Stimulated activated CD8-positive, alpha-beta memory T cell treated with anti-CD3 and anti-CD28 coated beads, Interleukin-7, amount 100 ng/mL, for 4 hours (primary cell): ENCODE measurements at places on chromosomes 2 and 18.

DNA sequence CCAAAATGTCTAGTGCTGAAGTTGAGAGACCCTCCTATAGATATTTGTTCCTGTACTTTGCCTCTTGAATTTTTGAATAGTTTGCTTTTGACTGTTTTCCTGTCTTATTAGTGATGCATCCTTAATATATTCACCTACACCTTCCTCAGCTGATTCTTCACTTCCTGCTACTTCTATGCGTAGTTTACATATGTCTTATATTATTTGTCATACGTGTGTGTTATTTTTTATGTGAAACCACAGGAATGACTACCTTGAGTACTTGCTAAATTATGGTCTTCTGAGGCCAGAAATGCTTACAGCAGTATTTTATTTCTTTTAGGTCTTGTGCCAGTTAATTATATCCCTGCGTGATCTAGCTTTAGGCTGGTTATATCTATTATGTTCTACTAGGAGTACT is 9.9 kb downstream of the UBE2E3 start:
- no peak for DNase-seq

DNA sequence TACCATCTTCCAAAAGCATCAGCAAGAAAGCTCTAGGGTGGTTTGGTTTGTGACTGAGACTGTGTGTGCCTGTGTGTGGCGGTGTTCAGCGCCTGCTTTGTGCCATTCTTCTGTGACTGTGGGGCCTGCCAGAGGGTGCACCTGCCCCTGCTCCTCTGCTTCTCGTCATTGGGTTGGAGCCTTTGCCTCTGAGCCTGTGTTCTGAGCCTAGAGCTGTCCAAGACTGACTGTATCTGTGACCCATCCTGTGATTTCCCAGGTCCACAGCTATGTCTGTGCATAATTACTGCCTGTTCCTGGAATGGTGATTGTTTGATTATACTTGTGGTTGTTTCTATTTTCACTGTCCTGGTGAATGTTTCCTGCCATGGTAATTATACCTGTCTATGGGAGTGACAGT is 57.1 kb upstream of the KLHL29 start:
- no peak for DNase-seq

- no peak for DNase-seq
Measured at GRCh38 chr2:114083717-114084387, 194.0 kb downstream of the ACTR3 start.

- no peak for DNase-seq
Measured at GRCh38 chr2:224523626-224524577, 61.3 kb downstream of the CUL3 start.

DNA sequence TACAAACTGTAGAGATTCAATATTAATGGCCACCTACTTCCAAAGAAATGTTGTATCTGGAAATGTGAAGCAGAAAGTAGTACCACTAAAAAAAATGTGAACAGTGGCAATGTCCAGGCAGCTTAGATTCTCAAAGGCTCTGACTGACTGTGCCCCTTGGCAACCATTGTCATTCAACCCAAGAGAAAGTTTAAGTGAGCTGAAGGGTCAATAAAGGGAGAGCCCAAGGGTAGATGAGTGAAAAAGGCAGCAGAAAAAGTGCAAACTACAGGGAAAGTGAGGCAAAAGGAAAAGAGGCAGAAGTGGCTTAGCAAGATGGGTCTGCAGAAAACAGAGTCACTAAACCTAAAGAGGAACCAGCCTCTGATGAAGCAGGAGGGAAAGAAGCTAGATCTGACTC is 802.9 kb downstream of the CPS1 start:
- DNase-seq, result no peak

- no peak for DNase-seq
Measured at GRCh38 chr2:5693287-5694201, 1.4 kb downstream of the SOX11 start.

DNA sequence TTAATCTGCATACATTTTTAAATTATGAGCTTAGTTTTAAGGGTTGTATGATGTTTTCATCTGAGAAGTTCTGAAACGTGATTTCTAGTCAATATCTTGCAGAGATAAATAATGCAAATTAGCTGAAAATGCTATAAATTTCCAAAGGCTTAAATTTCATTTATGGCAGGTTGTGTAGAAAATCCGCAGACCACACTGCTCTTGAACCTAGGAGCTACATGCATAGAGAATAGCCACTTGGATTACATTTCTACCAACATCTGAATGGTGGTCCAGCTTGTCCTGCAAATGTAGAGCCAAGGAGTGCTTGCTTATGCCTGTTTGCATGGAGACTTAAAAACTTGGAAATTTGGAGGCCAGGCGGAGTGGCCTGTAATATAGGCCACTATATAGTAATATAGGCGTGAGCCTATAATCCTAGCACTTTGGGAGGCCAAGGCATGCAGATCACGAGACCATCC is 6.8 kb downstream of the MAT2A start:
- no peak for DNase-seq

- no peak for DNase-seq
Measured at GRCh38 chr2:204240961-204241360, 304.3 kb upstream of the PARD3B start.

- no peak for DNase-seq
Measured at GRCh38 chr2:156031121-156031520, 301.4 kb downstream of the NR4A2 start.

GRCh38 chr2:176833671-176834070 is 378.9 kb upstream of the HNRNPA3 start:
- DNase-seq, result no peak

GRCh38 chr2:145909766-145910165 is 1389.8 kb upstream of the ZEB2 start:
- DNase-seq, result no peak

DNA sequence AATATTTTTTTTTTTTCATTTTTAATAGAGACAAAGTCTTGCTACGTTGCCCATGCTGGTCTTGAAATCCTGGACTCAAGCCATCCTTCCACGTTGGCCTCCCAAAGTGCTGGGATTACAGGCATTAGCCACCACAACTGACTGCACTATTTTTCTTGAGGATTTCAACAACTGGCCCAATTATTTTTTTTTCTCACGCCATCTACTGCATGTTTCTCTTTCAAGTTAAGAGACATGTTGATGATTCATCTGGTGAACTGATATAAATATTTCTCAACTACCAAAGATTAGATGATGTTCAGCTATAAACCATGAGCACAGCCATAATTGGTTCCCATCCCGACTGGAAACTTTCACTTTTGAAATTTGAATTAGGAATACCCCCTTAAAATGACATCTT is 688.4 kb upstream of the SYT4 start:
- no peak for DNase-seq

DNA sequence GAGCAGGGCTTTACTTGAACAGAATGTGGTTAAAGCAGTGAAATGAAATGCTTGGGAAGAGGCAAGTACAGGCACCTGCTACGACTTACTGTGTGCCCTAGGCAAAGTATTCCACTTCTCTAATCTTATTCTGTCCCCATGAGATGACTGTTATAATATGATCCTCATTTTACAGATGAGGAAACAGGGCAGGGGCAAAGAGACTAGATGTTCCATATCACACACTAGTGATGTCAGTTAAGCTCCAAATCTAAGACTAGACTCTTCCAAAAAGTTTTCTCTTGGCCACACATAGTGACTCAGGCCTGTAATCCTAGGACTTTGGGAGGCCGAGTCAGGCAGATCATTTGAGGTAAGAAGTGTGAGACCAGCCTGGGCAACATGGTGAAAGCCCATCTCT is 235.0 kb downstream of the SETBP1 start:
- no peak for DNase-seq

DNA sequence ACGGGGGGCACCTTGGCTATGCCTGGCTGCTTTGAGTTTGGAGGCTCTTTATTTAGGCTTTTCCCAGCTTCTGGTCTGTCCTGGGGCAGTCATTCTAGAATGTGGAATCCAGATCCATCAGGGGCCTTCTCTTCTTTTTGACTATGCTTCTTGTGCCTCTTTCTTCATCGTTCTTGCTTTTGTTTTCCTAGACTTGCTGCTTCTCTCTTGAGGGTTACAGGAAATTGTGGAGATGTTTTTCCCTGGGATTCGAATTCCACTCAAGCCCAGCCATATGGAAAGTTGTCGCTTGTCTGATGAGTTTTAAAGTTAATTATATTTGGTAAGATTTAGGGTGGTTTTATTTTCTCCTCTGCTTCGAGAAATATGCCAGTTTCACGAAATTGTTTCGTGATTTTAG is 2.4 kb downstream of the GLI2 start:
- DNase-seq, result no peak

GRCh38 chr18:47593744-47594472 is 336.6 kb downstream of the SMAD2 start:
- DNase-seq, result no peak

- no peak for DNase-seq
Measured at GRCh38 chr2:108835040-108835439, 48.5 kb downstream of the CCDC138 start.

GRCh38 chr2:208638059-208638458 is 231.5 kb downstream of the PTH2R start:
- DNase-seq, result no peak

- no peak for DNase-seq
Measured at GRCh38 chr2:8232871-8233270, 449.0 kb upstream of the ID2 start.

DNA sequence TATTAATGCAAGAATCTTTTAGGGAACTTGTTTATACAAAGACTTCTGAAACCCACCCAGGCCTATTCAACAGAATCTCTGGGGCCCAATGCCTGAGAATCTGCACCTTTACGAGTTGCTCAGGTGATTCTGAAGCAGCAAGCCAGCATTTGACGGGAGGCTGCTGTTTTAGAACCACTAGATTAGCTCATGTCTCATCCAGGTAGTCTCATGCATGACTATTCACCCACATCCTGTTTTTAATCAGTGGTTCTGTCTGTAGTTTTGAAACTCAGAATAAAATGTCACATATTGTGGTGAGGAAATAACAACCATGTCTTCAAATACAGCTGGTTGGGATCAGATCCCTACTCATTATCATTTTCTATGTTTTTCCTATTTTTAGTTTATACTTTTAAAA is 39.5 kb downstream of the CYTIP start:
- DNase-seq, result peak; percentile 37

DNA sequence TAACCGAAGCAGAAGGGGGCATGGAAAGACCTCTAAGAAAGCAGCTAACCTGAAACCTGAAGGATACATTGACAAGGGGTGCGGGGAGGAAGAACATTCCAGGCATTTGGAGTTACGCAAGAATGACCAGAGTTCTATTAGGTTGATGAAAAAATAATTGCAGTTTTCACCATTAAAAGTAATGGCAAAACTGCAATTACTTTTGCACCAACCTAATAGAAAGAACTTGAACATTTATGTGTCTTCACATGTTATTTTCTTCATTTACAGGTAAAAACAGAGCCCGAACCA is 110.5 kb downstream of the LYPD6B start:
- no peak for DNase-seq

DNA sequence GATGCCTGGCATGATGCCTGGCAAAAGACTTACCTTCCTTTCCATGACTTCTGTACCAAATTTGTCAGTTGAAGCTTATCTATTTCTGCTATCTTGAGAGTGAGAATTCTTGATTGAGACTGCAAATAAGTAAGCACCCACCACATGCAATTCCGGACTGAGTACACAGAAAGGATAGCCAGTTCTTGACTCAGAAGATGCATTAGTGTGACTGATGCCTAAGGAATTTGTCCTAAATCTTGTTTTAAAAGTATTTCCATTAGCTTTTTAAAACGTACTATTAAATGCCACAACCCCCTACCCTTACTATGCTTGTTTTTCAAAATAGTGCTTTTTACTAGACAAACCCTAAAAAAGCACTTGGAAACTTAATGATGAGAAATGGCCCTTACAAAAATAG is 545 bp downstream of the MPP4 start:
- DNase-seq, result no peak

- DNase-seq, result no peak
Measured at GRCh38 chr2:201118961-201119854, 3.2 kb downstream of the CFLAR start.

GRCh38 chr2:149540138-149540537 is 47.4 kb downstream of the MMADHC start:
- DNase-seq, result no peak

DNA sequence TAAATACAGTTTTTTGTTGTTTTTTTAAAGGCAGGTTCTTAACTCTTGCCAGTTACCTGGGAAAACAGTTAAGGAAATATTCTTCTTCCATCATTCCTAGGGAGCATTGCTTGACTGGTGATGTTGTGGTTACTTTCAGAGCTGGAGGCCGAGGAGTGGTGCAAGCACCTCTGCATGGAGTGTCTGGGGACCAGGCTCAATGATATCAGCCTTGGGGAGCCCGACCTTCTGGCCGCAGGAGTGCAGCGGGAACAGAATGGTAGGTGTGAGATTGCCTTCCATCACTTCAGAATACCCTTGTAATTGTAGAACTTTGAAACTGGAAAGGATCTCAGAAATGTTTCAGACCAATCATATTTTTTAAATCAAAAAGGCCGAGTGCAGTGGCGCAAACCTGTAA is 270.1 kb downstream of the CD226 start:
- DNase-seq, result no peak

DNA sequence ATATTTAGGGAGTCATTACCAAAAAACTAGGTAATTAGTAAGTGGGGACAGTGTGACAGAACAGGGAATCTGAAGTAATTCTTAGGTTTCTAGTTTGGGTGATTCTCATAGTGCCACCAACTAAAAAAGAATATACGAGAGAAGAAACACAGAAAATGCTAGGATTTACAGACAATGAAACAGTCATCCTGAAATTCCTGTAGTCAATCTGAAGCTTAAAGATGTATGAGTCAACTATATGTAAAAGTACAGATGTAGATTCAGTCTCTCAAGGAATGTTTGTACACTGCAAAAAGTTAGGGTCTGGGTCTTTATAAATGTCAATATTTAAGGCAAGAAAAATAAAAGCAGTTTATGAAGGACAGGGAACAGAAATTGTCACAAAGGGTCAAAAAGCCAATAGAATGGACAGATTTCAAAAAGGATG is 107.0 kb downstream of the STRN start:
- DNase-seq, result no peak

DNA sequence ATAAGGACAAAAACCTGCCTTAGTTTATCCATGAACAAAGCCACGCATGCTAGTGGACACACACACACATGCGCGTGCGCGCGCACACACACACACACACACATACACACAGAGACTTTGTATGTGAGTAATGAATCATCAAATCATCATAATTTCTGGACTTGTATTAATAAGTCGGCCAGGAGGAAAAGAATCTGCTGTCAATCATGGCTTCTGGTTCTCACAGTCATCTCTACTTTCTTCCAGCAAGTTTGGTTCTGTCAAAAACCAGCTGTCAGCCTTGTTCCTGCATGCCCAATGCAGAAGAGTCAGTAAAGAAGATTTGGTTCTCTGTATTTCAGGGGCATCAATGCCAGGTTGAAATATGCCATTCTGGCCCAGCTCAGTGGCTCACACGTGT is 1.1 kb upstream of the TTR start:
- no peak for DNase-seq

DNA sequence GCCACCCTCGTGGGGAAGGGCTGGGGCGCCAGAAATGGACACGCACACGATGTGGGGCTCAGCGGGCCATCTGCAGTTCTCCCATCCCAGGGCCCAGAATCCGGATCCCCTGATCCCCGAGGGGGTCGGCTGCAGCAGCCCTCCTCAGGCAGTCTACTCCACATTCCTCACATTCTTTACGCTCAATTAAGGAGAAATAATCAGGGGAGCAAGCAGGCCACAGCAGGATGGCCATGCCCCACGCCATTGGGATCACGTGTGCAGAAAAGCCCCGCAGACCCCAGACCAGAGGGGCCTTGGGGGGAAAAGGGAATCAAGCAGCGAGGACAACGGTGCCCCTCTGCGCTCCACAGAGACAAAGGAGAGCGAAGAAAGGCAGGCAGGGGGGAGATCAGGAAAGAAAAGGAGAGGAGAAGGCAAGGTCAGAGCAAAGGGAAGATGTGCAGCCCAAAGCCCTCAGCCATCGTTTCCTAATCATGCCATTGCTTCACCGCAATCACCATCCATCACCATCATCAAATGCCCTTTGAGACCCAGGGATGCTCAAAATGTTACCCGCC is 17.5 kb upstream of the PKDCC start:
- DNase-seq, result no peak
